ENCODE measurements at places on chromosomes 2 and 18. TPM values are rescaled to one million over a fixed set of nuclear protein-coding genes. Genes with fewer than 3 reads are reported as not detected.

Gene ODC1
- 437 TPM for total RNA-seq

Gene COL4A3
- total RNA-seq: not detected

Gene GAL3ST2
- total RNA-seq: 0.09 TPM

Gene CD28
- not detected for total RNA-seq

Gene CCDC150
- 56.1 TPM for total RNA-seq

Gene INHA
- total RNA-seq: not detected

Gene PIEZO2
- total RNA-seq: 4.2 TPM
